ENCODE measurements at places on chromosomes 5 and 9. TPM values are rescaled to one million over a fixed set of nuclear protein-coding genes. Genes with fewer than 3 reads are reported as not detected.

The ANKRD20A1 gene
- 1.5 TPM for total RNA-seq

The CORO2A gene
- 1.2 TPM for total RNA-seq

The HSPB3 gene
- 0.26 TPM for total RNA-seq

The PAEP gene
- total RNA-seq: 0.41 TPM

The SPRY4 gene
- 9.7 TPM for total RNA-seq

The SOHLH1 gene
- total RNA-seq: not detected

The ELOVL7 gene
- total RNA-seq: 10.5 TPM

The PCA3 gene
- not detected for total RNA-seq

The ABO gene
- not detected for total RNA-seq

All from A549 treated with GW870086 at 1 μM for 4 hours (cell line).